AG04450 (cell line): ENCODE measurements at places on chromosomes 5 and 9.

GRCh38 chr9:111715471-111715870, 54.1 kb downstream of the GNG10 start:
- no peak for DNase-seq

DNA sequence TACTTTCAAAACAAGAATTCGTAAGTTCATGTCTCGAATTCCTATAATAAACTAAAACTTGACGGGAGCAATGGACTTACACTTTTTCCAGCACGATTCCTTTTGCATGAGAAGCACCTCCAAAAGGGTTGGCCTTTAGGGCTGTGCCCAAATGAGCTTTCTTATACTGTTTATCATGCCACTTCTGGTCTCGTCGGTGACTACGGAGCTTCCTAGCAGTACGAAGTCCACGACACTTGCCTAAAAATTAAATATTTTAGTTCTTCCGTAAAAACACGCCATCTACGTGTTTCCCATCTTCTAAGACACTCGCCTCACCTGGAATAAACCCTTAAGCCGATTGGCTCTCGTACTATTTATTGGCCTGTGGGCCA, 554 bp downstream of the RPS23 start:
- no peak for DNase-seq

DNA sequence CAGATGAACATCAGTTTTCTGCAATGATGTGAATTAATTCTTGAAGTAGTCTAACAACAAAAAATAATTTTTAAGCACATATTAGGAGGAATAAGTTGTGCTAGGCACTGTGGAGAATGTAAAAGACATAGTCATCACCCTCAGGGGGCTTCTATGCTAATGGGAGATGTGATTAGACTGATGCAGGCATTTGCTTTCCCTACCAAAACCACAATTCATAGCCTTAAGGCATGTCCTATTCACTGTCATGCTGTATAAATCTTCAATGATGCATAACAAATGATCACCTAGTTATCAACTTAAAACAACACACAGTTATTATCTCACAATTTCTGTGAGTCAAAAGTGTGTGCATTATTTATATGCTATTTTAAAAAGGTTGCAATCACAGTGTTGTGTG, 422.6 kb downstream of the MAN2A1 start:
- DNase-seq: no peak

GRCh38 chr5:149217096-149217802, 54.4 kb upstream of the AFAP1L1 start:
- DNase-seq: no peak

DNA sequence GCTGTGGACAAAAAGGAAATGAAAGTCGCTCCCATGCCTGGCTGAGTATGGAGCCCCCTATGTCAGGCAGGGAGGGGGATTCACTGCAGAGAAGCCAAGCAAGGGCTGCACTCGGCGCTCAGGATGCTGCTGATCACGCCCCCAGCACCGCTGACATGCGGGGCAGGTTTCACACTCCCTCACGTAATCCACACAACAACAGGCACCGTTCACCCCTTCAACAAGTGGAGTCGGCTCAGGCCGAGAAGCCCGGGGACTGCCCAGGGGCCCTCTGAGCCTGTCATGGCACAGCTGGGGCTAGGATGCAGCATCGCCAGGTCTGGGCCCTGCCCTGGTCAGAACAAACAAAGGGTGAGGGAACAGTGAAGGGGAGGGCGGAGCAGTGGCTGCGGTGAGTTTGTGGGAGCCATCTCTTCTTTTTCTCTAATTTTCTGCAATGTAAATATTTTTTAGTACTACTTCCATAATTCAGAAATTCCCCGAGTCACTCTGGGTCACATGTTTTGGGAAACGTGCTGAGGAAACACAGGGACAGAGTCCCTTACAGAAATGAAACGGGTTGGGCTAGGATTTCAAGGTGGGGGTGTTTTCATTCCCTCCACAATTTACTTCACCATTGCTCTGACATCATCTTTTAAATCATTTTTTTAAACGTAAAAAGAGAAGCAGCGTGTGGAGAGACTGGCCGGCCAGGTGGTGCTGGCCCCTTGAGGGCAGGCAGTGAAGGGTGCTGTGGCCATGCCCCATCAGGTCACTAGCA, 49.8 kb downstream of the PRRT1B start:
- no peak for DNase-seq

DNA sequence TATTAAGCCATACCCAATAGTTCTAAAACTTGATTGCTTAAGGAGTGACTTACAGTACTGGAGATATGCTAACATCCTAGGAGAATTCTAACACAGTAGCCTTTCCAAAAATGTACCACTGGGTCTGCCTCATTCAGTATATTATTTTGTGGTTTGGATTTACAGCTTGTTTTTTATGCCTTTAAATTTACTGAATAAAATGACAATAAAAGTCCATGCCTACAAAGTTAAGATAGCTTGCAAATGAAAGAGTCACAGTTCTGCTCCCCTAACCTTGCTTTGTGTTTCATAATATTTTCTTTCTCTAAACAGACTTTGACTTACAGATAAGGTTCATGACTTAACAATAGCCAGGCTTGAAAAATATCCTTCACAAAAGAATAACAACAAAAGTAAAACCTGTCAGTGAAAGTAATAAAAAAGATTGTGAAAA, 951.1 kb upstream of the NUDT12 start:
- no peak for DNase-seq

DNA sequence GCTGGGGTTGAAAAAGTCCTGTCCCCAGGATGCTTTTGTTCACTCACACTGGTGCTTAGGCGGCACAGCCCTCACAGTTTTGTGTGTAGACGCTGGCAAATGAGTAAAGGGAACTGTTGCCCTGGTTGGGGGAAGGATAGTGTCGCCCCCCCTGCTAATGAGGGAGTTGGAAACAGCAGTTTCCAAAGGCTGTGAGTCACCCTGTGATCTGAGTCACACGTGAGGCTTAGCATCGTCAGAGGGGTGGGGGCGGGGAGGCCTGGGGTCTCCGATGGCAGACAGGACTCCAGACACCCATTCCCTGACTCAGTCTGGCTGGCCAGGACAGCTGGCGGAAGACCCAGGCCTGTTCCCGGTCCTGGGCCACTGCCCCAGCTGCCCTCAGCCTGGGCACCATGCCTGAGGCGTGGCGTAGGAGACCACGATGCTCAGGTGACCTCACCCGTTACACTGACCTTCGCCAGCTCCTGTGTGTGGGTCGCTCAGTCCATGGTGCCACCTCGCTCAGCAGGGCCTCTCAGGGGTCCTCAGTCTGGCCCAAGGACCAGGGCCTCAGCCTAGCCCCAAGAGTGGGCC, 2.9 kb downstream of the DNAJB5 start:
- peak; percentile 72 for DNase-seq

DNA sequence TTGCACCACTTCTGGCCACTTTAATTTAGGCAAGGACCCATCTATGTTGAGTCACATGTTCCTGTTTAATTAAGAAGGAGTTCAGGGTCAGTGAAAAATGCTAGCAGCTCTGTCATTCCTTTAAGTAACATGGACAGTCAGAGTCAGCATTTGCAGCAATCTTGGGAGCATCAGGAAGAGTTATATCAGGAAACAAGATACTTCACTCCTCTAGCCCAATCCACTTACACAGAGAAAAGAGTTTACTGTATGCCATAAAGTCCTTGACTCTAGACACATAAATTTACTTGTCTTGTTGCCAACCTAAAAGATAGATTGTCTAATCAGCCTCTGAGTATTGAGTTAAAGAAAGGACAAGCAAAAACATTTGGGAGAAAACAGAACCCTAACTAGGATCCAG, 266.7 kb downstream of the PJA2 start:
- no peak for DNase-seq
